ENCODE measurements at places on chromosomes 5 and 9.

DNA sequence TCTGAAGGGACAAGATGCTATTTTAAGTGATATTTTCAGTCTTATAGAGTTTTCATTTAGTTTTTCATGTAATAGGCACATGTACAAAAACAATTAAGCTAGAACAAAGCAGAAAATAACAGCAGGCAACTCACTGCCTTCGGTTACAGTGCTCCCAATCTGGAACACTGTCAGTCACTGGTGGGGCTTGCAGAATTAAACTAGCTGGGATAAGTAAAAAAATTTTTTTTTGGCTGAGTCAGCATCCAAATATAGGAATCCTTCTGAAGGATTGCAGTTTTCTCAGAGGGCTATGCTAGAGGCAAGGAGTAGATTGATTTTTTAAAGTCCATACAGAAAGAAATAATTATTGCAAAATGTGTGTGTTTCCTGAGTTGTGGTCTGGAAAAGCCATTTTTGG is 250.2 kb upstream of the RFX3 start:
- no peak for DNase-seq

DNA sequence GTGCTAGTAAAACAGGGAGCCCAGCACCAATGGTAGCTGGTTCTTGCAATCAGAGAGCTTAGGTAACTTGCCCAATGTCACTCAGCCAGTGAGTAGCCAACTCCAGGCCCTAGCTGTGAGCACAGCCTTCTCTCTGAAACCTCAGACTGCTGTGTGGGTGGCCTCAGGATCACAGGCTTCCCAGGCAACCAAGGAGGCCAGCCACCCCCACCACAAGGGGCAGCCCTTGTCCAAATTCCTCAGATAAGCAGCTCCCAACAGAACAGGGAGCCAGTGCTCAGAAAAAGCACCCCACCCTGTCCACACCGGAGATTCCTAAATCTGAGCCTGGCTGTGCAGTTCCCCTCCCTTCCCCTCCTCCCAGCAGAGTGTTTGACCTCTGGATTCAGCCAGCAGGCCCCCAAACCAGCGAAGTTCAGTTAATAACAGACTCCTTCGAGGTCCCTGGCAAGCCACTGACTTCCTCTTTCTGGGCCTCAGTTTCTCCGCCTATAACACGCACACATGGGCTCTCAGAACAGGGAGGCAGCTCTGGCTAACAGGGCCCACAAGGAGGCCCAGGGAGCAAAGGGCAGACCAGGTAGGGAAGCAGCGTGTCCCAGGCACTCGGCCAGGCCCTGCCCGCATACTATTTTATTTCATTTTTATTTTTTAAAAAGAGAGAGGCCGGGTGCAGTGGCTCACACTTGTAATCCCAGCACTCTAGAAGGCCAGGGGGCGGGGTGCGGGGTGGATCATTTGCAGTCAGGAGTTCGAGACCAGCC is 2.7 kb downstream of the EEIG1 start:
- DNase-seq, result no peak

DNA sequence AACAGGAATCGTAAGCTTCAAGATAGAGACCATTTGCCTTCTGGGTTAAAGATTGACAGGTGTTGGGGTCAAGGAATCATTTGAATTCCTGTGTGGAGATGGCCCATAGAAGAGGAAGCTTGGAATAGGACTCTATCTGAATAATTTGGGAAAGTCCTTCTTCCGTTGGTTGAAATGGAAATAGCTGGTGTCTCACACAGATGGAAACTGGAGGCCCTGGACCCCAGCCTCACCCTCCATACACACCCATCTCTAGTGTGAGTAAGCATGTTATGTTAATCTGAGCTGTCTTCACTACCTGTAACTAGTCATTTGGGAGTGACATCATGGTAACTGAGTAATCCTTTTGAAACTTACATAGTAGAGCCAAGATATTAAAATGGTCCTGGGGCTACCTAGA is 184.4 kb downstream of the CD180 start:
- no peak for DNase-seq

DNA sequence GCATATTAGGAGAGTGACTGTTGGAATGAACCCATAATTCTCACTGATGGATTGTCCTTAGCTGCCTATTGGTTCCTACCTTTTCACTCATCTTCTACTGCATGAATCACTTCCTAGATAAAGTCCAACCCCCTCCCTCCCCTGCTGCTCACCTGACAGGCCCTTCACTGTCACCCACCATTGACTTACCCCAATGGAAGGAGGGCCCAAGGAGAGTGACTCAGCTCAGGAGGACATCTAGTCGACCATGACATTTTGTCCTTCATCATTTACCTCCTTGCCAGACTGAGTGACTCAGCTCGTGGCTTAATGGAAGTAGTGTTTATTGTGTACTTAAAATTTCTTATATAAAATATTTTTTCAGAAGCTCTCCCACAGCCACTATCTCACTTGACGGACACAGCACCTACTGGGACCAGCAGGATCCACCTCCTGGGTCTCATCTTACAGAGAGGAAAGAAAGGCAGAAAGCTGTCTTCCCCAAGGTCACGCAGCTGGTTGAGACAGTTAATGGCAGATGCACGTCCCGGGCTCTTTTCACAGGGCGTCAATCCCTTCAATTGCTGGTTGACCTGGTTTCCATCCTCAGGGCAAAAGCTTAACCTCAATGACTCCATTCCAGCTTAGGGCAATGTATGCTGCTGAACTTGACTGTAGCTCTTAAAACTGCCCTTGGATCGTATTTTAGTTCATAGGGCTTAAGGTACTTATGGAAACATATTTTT is 142.3 kb downstream of the MARCHF11 start:
- DNase-seq, result no peak

- DNase-seq, result no peak
Observed at GRCh38 chr5:132834057-132834456, 3.6 kb upstream of the SHROOM1 start.

DNA sequence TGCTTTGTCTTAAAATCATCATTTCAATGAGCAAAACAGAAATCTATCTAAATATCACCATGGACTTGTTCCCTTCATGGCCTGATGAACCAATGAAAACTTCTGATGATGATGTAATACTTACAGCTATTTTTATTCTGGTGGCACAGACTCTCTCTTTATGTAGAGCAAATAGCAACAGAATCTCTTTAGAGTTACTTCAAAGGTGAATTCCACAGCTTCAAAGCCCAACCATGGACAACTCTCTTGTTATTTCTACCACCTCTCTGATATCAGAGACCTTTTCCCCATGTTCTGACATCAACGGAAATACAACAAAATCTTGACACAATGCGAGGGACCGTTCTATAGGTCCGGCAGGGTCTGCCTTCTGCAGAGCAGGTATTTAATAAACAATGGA is 70.1 kb downstream of the RETREG1 start:
- DNase-seq, result no peak

DNA sequence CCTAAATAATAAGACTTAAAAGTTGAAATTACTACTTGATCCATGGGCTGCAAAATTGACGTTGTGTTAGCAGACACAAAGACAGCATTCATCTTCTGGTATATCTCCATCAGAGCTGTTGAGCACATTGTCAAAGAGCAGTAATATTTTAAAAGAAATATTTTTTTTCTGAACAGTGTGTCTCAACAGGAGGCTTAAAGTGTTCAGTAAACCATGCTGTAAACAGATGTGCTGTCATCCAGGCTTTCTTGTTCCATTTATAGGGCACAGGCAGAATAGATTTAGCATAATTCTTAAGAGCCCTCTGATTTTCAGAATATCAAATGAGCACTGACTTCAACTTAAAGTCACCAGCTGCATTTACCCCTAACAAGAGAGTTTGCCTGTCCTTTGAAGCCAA is 29.7 kb upstream of the CCNH start:
- DNase-seq, result no peak

GRCh38 chr9:115276621-115277020 is 158.7 kb upstream of the TNC start:
- DNase-seq, result no peak

- no peak for DNase-seq
Observed at GRCh38 chr9:89619019-89619418, 14.2 kb downstream of the GADD45G start.

DNA sequence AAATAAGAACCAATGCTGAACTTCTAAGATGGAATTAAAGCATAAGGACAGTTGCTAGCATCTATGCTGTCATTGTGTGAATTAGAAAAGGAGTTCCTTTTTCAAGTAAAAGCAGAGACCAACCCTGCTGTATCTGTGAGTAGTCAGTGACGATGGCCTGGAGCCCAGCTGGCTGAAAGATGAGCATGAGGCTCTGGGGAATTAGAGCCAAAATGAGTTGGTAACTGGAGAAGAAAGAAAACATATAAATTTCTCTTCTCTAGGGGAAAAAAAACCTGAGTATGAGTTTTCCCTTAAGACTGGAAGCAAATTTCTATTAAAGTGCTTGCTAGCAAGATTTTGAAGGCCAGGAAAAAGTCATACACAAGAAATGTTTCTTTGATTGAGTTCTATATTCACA is 1.6 kb upstream of the SPZ1 start:
- DNase-seq, result no peak

- no peak for DNase-seq
Observed at GRCh38 chr5:23437011-23437410, 70.4 kb upstream of the PRDM9 start.

DNA sequence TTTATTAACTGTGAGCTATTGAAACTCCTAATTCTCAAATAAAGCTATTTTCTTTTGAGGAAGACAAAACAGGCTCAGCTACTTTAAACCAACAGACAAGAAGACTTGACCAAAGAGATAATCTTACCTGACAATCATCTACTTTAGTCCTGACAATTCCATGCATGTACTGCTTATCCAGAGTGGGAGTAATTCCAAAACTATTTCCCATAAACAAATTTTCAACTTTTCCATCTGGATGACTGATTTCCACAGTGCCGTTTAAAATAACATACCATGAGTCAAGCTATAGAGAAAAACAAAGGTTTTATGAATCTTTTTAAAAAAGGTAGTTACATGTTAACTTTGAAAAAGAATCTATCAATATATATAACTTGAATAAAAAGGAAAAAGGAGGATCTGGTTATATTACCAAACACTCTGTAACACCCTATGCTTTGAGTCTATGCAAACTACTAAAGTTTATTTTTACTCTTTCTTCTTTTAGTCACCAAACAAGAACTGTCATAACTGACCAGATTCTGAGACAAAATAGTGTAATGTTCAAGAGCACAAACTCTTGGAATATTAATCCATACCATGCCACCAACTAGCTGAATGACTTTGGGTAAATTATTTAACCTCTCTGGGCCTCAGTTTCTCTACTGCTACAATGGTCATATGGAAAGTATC is 129.7 kb downstream of the RAPGEF6 start:
- DNase-seq, result no peak

DNA sequence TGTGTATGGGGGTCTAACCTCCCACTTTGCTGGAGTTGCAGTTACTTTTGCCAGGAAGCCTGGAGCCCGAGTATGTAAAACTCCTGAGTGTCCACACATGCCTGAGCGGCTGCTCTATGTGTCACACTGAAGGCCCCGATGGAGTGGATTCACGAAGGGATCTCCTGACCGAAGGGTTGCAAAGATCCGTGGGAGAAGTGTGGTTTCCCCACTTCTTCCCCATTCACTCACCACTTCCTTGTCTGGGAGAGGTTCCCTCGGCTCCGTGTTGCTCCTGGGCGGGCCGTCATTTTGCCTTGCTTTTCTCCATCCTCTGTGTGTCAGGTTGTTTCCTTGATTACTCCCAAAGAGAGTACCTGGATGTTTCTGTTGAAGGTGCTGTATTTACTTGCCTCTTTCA is 16.2 kb upstream of the IL3 start:
- DNase-seq, result no peak

- DNase-seq, result no peak
Observed at GRCh38 chr5:121962958-121963357, 1.2 kb downstream of the SRFBP1 start.

- DNase-seq, result no peak
Observed at GRCh38 chr9:95225726-95226106, 91.8 kb downstream of the FANCC start.

- no peak for DNase-seq
Observed at GRCh38 chr9:4443439-4443838, 46.8 kb upstream of the SLC1A1 start.

Measured in stimulated activated CD4-positive, alpha-beta T cell treated with anti-CD3 and anti-CD28 coated beads, Interleukin-4, amount 100 ng/mL, for 4 hours (primary cell).